Mesenteric fat pad (tissue), 1 donor: ENCODE measurements at places on chromosomes 5 and 9. TPM values are rescaled to one million over a fixed set of nuclear protein-coding genes. Genes with fewer than 3 reads are reported as not detected.

DNA sequence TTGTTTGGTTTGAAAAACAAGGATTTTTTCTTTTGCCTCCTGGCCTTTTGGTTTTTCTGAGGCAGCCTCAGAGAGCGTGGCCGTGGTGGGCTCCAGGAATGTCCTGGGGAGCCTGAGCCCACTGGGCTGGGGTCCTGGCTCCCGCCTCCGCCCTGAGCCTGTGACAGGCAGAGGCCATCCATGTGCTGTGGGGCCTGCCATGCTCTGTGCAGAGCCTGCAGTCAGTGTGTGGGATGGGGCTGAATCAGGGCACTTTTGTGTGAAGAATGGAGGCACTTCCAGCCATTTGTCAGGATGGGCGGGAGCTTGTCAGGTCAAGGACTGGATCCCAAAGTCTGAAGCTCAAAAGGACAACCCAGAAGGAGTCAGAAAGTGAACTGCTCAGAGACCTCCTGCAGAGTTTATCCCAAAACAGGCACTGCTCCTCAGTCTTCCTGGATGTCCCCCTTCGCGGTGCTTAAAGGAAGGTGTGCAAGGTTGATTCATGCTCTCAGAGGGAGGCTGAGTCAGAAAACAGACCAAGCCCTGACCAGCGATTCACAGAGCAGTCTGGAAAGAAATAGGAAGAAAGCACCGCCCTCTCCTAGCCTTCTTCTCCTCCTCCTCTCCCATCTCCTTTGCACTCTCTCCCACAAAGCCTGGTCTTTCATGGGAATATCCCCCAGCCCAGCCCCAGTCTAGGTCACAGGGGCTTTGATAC, 53.2 kb downstream of the MVB12B start:
- DNase-seq: no peak

The AP3B1 gene
- 39.8 TPM for total RNA-seq

The DNAH5 gene
- 0.35 TPM for total RNA-seq

The EQTN gene
- not detected for total RNA-seq
